Pons (tissue), 1 donor: ENCODE measurements at places on chromosomes 5 and 9.

- DNase-seq, result no peak
Observed at GRCh38 chr9:121234832-121235161, 33.1 kb upstream of the RAB14 start.

DNA sequence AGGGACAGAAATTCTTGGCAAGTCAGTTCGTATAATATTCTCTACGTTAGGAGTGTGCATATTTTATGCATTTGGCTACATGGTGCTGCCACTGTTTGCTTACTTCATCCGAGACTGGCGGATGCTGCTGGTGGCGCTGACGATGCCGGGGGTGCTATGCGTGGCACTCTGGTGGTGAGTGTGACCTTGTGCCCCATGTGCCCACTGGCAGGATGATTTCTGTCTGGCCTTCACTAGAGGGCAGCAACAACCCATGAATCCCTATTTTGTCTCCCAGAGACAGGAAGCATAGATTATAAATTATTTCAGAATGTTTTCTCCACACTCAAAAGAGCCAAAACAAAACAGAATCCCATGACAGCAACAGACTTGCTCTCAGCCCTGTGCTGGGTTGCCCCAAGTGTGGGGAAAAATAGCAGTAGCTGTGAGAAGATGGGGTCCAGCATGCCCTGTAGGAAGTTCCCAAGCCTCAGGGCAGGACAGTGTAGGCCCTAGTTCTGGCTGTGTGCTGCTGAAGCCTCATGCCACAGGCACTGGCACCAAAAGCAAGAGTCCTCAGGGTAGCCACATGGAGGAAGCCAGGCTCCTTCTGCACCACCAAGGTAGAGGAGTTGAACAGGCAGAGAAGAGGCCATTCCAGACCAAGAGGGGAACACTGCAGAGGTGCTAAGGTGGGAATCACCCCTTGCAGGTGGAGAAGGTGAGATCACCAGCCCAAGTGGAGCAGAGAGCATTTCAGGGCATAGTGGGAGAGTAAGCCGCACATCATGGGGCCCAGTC lies 16.0 kb downstream of the SLC22A5 start:
- peak; percentile 85 for DNase-seq

DNA sequence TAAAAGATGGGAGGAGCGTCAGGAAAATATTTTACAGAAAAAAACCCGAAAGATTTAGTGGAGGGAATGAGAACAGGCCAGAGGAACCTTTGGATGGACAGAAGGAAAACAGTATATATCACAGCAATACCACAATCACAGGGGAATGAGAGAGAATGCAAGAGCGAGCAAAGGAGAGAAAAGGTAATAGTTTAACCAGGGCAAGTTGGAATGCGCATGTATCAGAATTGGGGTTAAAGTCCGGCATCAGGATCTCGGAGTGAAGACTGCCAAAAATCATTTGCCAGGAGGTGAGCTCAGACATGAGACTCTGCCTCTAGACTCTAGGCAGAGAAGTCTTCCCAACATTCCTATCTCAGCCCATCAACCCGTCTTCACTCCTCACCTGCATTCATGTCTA lies 36.8 kb downstream of the PCDHGC5 start:
- no peak for DNase-seq

- peak; percentile 83 for DNase-seq
Observed at GRCh38 chr5:102681403-102681983, 73.6 kb upstream of the PAM start.

- no peak for DNase-seq
Observed at GRCh38 chr5:6833406-6833805, 120.2 kb downstream of the TENT4A start.

GRCh38 chr5:149839761-149840160 lies 104.8 kb downstream of the PDE6A start:
- DNase-seq, result no peak

- peak; percentile 80 for DNase-seq
Observed at GRCh38 chr9:113446323-113446740, 17.2 kb upstream of the RGS3 start.

GRCh38 chr5:163789870-163790269 lies 284.5 kb downstream of the MAT2B start:
- DNase-seq, result no peak

GRCh38 chr9:109316207-109316640 lies 4.6 kb downstream of the EPB41L4B start:
- DNase-seq, result peak; percentile 86

GRCh38 chr9:133184971-133185370 lies 21.3 kb upstream of the GBGT1 start:
- peak; percentile 73 for DNase-seq

DNA sequence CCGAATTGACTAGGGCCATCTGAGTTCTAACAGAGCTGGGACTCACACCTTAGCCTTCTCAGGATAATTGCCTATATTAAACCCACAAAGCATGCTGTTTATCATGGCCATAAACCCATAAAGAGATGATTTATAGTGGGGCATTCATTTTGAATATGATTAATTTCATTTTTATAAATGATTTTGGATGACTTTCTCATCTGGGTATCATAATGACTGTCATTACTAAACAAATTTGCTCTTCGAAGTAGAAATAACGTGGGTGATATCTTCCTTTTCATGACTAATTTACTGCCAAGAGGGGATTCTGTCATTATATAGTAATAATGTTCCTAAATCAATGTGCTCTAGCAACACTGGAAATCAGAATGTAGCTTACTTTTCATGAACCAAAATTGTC lies 498.2 kb downstream of the CDH12 start:
- DNase-seq, result no peak

- peak; percentile 79 for DNase-seq
Observed at GRCh38 chr9:7394002-7394774, 405.4 kb downstream of the DMAC1 start.

DNA sequence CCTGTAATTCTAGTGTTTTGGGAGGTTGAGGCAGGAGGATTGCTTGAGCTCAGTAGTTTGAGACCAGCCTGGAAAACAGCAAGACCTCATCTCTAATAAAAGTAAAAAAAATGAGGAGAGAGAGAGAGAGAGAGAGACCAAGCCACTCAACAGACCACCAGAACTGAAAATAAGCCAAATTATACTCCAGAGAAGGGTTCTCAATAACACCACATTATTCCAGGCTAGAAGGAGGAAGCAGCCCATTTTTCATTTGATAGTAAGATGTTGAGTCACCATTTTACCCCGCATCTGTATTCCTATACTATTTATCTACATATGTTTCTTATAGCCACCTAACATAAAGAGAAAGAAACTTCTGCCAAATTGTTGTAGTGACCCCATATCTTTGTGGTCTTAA lies 134.8 kb downstream of the PCSK5 start:
- no peak for DNase-seq
